ENCODE measurements at places on chromosomes 6 and 20.

DNA sequence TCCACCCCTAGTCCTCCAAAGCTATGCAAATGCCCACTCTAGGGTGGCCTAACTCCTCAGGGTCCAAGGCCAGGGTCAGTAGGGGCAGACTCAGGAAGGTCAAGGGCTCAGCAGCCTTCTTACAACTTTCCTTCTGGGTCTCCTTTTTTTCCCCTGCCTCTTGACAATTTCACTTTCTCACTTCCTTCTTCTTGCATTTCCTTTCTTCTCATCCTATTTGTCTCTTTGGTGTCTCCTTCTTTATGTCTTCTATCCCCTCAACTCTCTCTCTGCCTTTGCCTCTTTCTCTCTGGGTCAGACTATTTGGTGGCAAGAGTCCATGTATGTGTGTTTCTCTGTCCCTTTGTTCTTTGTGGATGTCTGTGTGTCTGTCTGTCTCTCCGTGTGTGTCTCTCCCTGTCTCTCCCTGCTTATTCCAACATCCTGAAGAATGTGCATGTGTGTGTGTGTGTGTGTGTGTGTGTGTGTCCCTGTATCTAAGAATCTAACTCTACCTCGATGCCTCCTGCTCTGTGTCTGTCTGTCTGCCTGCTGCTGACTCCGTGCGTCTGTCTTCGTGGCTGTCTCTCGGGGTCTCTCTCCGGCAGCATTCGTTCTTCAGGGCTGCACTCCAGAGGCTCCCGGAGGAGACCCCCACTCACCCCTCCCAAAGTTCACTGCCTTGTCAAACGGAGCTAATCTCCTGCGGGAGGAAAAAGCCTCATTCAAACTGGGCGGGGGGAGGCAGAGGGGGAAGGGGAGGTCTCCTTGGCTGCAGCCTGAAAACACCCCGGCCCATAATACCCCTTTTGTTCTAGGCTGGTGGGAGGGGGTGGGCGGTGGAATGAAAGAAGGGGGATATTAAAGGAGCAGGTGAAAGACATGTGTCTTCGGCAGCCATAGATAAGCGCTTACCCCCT, 51.7 kb upstream of the FOXP4 start:
- no peak for DNase-seq

- peak; percentile 7 for DNase-seq
Measured at GRCh38 chr20:219290-220115, 7.6 kb upstream of the DEFB129 start.

DNA sequence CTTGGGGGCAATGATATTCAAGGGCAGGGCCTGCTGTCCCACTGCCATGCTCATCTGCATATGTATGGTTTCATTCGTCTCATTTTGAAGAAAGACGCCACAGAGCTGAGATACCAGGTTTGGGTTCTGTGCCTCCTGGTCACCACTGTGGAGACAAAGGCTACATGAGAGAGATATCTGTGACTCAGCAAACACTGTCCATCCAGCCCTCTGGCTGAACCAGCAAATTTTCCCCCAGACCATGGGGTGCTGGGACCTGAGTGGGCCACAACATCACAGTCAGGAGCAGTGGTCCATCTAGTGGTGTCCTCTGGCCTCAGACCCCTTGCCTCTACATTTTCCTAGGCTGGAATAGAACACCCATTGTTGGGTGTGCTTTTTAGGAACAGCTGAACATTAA, at the start of gene MAS1L:
Gene MAS1L, minus strand, starts transcription at position 297 of the 400 bp plus-strand sequence. Its CDS starts 54 bp downstream, at position 243.
- no peak for DNase-seq

DNA sequence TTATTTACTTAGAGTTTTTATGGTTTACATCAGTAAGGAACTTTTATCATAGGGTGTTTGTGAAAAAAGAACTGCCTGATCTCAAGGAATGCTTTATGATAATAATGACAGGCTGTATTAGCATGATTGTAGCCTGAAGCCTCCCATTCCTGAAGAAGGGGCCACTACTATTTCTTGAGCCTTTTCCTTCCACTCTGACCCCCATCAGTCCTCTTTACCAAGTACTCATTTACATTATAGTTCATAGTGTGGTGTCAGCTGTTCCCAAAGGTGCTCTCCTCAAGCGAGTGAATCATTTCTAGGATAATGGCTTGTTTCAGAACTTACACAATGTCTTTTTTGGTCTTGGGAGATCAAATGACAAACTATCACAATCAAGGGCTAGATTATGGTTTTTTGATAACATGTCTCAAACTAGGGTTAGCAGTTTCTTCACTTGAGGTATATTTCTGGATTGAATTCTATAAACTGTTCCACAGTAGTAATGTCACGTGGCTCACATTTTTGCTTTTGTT, 283.6 kb downstream of the CDKAL1 start:
- peak; percentile 22 for DNase-seq

- no peak for DNase-seq
Measured at GRCh38 chr6:26627843-26628242, 31.1 kb downstream of the ABT1 start.

GRCh38 chr6:9250852-9251251, 815.5 kb upstream of the SLC35B3 start:
- peak; percentile 53 for DNase-seq

GRCh38 chr6:163148451-163149278, 265.9 kb upstream of the QKI start:
- DNase-seq, result no peak
